ENCODE measurements at places on chromosomes 5 and 9.

GRCh38 chr5:3330442-3330841 is 265.2 kb upstream of the IRX1 start:
- no peaks in the 10 kb centered on the region for H3K36me3 ChIP-seq
- H3K4me1 ChIP-seq, result no peaks in the 10 kb centered on the region
- DNase-seq, result no peak

GRCh38 chr5:43075319-43076293 is 35.5 kb upstream of the ANXA2R start:
- peaks cover 3% of the 10 kb centered on the region for H3K27me3 ChIP-seq
- H3K4me3 ChIP-seq, result no peak overlapping the region
- peaks cover 60% of the 10 kb centered on the region for H3K4me1 ChIP-seq
- no peak for DNase-seq
- peaks cover 22% of the 10 kb centered on the region for H3K36me3 ChIP-seq
- peak overlapping the region; percentile 84 for H3K27ac ChIP-seq

GRCh38 chr9:10003047-10003446 is 609.8 kb downstream of the PTPRD start:
- H3K27ac ChIP-seq, result no peak overlapping the region
- H3K27me3 ChIP-seq, result no peaks in the 10 kb centered on the region
- no peak overlapping the region for H3K4me3 ChIP-seq
- no peaks in the 10 kb centered on the region for H3K36me3 ChIP-seq
- DNase-seq, result no peak

DNA sequence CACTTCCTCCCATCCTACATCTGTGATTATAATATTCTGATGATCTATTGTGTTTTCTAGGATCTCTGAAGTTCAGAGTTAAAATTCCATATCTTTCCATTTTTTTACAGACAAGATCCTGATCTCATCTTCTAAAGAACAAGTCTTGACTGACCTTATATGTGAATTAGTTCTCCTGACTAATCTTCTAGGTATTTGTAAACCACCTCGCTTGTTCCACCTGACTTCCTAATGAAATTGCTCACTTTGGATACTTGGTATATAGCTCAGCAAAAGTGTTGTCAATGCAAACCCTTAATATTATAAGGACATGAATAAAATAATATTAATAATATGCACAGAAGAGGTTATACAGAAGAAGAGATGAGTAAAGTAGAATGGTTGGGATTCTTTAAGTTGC is 68.2 kb upstream of the NR4A3 start:
- H3K27ac ChIP-seq, result no peak overlapping the region
- H3K27me3 ChIP-seq, result peaks cover 9% of the 10 kb centered on the region
- no peaks in the 10 kb centered on the region for H3K36me3 ChIP-seq
- peaks cover 9% of the 10 kb centered on the region for H3K4me1 ChIP-seq

DNA sequence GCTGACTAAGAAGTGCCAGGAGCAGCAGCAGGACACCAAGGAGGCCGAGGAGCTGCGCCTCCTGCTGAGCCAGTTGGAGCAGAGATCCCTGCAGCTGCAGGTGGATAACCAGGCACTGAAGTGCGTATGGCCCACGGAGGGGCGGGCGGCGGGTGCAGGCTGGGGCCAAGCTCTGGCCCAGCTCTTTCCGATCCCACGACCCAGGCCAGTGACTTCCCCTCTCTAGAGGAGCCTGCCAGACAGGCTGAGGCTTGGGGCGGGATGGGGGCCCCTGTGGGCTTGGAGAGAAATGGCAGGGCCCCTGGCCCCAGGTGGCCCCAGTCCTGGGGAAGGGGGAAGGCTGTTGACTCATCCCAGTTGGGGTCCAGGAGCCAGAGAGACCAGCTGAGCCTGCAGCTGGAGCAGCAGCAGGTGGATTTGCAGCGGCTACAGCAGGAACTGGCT is 3.6 kb downstream of the PTRH1 start:
- peaks cover 12% of the 10 kb centered on the region for H3K27me3 ChIP-seq
- no peak overlapping the region for H3K4me3 ChIP-seq
- no peak overlapping the region for H3K27ac ChIP-seq
- no peaks in the 10 kb centered on the region for H3K36me3 ChIP-seq

- H3K27ac ChIP-seq, result no peak overlapping the region
- H3K4me1 ChIP-seq, result peaks cover 18% of the 10 kb centered on the region
- H3K4me3 ChIP-seq, result no peak overlapping the region
- H3K27me3 ChIP-seq, result peaks cover 3% of the 10 kb centered on the region
- no peaks in the 10 kb centered on the region for H3K36me3 ChIP-seq
Observed at GRCh38 chr9:37920471-37921167, 16.7 kb upstream of the SLC25A51 start.

GRCh38 chr5:157718519-157718918 is 12.7 kb upstream of the THG1L start:
- H3K4me1 ChIP-seq, result peaks cover 3% of the 10 kb centered on the region
- no peak overlapping the region for H3K4me3 ChIP-seq
- peaks cover 6% of the 10 kb centered on the region for H3K27me3 ChIP-seq
- H3K36me3 ChIP-seq, result no peaks in the 10 kb centered on the region

- H3K36me3 ChIP-seq, result no peaks in the 10 kb centered on the region
- no peaks in the 10 kb centered on the region for H3K27me3 ChIP-seq
- no peak for DNase-seq
Observed at GRCh38 chr5:100846772-100847171, 56.3 kb downstream of the ST8SIA4 start.

Data from immature natural killer cell (primary cell).